ENCODE measurements at places on chromosomes 11 and 22.

- no peak for DNase-seq
These were observed 170.2 kb downstream of the BUD13 start for GRCh38 chr11:116602637-116602942.

DNA sequence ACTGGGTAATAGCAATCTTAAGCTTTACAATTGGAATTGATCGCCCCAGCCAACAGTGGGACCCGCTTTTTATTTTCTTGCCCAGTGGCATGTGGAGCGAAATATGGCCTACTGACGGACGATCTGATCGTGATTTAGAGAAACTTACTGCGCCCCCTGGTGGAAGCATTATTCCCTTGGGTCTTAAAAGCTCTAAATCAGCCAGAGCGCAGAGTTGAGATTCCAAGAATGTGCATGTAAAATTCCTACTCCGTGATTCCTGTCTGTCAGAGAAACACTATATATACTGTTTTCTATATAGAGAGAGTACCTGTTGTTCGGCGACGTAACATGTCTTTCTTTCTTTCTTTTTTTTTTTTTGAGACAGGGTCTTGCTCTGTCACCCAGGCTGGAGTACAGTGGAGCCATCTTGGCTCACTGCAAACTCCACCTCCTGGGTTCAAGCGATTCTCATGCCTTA, 3.7 kb upstream of the DPF2 start:
- peak; percentile 82 for DNase-seq

GRCh38 chr11:115659061-115659963, 155.1 kb upstream of the CADM1 start:
- no peak for DNase-seq

- DNase-seq = no peak
These were observed 798.1 kb downstream of the OPCML start for GRCh38 chr11:132734217-132734616.

- no peak for DNase-seq
These were observed 12.9 kb upstream of the SCARF2 start for GRCh38 chr22:20450551-20450906.

DNA sequence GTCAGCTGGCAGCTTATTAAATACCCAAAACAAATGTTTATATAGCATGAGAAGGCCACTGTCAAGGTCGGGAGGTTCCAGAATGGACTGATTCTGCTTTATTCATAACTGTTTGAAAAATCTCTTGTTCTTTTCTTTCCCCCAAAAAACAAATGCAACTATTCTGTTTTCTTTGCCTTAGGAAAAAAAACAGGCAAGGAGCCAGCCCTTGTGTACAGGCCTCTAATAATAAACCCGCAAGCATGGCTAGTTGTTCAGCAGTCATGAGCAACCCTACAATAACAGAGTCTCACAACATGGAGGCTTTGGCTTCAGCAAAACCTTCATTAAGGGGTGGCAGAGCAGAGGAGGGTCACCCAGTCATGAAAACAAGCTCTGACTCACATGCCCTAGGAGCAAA, 191.7 kb downstream of the KIRREL3 start:
- DNase-seq = no peak

GRCh38 chr11:29432719-29433325, 584.0 kb downstream of the KCNA4 start:
- no peak for DNase-seq

DNA sequence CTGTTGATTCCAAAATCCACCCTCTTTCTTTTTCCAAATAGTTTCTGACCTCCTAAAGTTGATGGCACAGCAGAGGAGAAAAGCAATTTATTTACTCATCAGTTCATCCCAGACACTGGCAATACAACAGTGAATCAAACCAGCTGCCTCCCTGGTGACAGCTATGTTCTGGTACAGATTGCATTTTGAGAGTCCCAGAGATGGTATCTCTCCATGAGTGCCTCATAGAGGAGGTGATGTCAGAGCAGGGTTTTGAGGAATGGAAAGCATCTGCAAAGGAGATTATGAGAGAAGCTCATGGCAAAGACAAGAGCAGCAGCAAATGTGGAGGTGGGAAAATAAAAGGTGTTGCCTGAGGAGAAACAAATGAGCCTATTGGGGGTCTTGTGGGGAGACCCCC, 377.2 kb downstream of the MN1 start:
- no peak for DNase-seq

DNA sequence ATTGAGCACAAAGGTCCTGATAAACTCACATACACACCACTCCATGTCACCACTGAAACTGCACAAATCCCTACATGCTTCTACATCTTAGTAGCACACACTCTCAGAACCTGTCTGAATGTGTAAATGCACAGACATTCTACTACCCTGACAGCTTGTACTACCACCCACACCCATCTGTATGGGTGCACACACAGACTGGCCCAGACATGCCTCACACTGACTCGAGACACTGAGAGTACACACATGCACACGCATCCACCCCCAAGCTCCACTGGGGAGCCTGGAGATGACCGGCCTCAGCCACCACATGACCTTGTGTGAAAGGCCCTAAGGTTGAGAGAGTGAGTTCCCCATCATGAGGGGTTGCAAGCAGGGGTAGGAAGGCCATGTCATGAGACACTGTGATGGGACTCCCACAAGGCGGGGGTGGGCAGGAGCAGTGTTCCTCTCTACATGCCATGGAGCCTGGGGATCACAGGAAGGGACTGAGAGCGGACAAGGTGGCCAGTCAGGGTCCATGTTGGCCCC, 28.1 kb downstream of the ARAP1 start:
- DNase-seq = no peak

DNA sequence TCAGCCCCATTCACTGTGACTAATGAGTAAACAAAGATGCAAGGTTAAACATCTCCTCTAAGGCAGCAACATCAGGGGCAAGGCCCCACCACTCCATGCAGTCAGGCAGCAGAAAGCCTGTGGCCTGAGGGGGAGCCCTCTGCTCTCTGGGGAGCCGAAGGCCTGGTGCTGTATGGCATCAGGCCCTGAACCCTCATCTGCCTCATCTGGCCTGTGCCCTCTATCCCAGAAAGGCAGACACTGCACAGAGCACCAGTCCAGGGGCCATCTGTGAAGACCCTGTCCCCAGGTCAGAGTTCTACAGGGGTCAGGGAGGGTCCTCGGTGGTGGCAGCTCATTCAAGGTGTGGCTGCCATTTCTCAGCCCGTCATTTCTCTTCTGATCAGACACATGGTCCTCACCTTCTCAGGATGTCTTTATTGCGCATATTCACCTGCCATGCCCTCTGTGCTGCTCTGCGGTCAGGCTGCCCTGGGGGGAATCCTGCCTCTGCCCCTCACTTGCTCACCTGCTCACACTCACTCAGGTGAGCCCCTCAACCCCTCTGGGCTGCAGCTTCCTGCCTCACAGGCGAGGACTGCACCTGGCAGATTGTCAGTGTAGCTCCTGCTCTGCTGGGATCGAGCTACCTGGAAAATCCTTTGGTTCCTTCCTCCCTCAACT, 103.1 kb upstream of the PITPNB start:
- no peak for DNase-seq

GRCh38 chr22:25453557-25453956, 110.9 kb upstream of the GRK3 start:
- DNase-seq = no peak

DNA sequence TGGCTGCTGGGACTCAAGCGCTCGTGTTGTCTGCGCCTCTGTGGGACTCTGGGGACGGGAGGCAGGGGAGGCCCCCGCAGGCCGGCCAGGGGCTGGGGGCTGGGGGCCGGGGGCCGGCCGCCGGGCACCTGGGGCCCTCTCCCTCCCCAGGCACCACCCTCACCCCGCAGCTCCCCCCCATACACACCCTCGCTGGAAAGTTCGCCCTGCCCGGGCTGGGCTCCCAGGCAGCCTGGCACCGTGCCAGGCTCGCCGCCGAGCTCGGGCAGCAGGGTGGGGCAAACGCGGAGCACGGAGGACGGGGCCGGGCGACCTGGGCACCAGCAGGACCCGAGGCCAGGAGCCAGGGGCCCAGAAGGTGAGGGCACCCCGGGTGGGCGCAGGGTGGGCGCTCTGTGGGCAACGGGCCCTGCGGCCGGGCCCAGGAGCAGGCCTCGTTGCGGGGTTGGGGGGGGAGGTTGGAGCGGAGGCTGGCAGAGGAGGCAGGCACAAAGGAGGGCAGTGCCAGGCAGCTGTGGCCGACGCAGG, 76.7 kb upstream of the WNT7B start:
- DNase-seq = peak; percentile 50

GRCh38 chr11:66239998-66240780, 28.2 kb upstream of the RAB1B start:
- no peak for DNase-seq

GRCh38 chr11:78399136-78399535, 18.5 kb downstream of the GAB2 start:
- DNase-seq = no peak

GRCh38 chr11:2547806-2548205, 103.0 kb downstream of the KCNQ1 start:
- no peak for DNase-seq

- DNase-seq = no peak
These were observed 274.0 kb downstream of the SOX6 start for GRCh38 chr11:16082095-16083055.

DNA sequence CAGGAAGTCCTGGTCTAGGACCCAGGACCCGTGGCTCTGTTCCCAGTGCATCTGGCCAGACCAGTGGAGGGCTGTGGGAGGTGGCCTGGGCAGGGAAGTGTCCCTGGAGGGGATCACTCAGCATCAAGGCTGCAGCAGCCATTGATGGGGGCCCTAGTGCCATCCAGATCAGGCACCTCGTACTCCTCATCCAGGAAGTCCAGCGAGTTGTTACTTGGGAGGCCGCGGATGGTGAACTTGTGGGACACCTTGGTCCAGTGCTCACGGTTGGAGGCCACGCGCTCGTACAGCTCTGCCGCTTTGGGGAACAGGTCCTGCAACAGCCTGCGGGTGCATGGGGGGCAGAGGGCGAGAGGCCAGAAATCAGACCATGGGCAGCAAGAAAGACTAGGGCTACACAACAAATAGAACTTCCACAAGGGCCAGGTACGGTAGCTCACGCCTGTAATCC, 96.9 kb downstream of the PDE2A start:
- no peak for DNase-seq

DNA sequence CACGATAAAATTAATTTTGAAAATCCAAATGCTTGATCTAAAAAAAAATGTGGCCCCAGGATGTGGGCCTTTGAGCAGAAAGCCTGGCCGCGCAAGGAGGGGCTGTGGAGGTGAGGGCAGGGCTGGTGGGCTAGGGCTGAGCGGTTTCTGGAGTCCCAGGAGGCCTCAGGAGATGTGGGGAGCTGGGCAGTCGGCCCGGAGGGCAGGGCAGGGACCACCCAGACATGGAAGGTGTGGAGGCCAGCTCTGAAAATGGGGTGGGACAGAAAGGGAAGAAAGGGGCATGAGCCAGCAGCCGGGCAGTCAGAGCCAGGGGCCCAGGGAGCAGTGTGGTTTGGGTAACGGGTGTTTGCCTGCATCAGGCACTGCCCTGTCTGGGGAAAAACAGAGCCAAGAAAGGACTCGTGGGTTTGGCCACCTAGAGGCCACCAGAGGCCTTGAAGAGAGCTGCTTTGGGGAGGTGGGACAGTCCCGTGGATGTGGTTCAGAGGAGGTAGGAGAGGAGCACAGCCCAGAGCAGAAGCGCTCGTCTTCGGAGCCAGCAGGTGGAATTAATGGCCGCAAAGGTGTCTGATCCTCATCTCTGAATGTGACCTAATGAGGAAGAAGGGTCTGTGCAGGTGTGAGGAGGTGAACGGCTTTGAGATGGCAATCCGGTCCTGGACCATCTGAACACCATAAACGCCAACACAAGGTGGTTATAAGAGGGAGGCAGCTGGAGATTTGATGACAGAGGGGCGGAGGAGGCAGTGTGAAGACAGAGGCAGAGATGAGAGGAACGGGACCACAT, 50.2 kb downstream of the IGF2 start:
- no peak for DNase-seq

GRCh38 chr11:115895594-115895993, 391.4 kb upstream of the CADM1 start:
- no peak for DNase-seq

DNA sequence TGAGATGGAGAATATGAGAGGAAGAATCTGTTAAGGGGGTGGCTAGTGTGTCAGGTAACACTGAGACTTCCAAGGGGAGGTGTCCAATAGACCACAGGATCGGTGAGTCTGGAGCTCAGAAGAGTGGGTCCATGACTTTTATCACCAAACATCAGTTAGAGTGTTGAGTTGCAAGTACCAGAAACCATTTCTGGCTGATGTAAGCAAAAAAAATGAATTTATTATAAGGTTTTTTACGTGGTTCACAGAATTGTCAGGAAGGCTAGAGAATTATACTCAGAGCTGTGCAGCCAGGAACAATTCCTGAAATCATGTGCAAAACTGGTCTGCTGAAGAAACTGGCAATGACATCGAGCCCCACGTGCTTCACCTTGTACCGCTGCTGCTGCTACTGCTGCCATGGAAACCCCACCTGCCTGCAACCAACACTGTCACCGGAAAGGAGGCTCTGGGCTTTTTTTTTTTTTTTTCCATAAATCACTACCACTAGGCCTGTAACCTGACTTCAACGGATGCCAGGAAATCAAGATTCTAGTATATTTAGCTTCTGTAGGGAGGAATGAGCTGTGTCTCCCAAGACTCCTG, 16.6 kb upstream of the STK33 start:
- no peak for DNase-seq

DNA sequence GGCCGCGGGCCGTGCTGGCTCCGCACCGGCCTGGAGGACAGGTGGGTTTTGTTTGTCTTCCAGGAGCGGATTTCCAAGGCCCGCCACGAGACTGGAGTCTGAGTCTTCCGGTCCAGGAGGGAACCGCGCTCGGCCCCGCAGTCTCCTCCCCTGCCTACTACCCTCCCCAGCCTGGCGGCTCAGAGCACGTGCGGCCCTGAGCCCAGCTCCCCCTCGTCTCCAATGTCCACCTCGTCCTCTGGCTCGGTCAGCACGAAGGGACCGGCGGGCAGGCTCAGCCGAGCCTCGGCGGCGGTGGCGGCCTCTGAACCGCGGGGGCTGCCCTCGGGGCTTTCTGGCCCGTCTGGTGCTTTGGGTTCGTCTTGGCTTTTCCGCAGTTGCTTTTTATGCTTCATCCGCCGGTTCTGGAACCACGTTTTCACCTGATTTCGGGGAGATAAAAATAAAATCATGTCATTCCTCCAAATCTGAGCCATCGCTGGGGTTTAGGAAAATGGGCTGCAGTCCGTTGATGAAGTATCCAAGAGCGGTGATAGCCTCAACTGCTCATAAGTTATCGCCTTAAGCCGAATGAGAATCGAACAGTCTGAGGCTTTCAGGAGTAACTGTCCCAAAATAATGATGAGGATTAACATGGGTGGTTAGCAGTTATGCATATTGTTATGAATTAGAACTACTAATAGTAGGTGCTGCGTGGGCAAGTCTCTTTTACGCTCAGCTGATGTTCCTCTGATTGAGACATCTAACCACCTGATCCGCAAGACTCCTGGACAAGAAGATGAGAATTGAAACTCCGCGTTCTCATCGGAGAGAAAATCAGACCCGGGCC, 4.0 kb downstream of the BSX start:
- no peak for DNase-seq

- DNase-seq = no peak
These were observed 20.9 kb upstream of the TMEM191C start for GRCh38 chr22:21446128-21446826.

DNA sequence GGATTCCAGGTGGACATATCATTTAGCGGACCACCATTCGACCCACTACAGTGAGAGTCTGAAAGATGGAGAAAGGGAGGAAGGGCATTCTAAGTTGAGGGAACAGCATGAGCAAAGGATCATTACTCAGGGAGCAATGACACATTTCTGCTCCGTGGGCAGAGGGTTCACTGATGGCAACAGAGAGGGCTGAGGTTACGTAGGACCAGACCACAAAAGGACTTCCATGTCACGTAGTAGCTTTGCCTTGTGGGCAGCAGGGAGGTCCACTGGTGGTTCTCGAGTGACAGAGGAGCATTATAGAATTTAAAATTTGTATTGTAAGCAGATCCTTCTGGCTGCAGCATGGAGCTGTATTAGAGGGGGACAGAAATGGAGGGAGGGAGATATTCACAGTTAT, 109.7 kb upstream of the NAV2 start:
- DNase-seq = no peak
